Activated CD8-positive, alpha-beta memory T cell treated with anti-CD3 and anti-CD28 coated beads, Interleukin-2, amount 50 U/mL, for 4 hours (primary cell): ENCODE measurements at places on chromosomes 13 and 19.
A peak's percentile ranks its signal among the peaks of the same experiment; 100 is the strongest.

DNA sequence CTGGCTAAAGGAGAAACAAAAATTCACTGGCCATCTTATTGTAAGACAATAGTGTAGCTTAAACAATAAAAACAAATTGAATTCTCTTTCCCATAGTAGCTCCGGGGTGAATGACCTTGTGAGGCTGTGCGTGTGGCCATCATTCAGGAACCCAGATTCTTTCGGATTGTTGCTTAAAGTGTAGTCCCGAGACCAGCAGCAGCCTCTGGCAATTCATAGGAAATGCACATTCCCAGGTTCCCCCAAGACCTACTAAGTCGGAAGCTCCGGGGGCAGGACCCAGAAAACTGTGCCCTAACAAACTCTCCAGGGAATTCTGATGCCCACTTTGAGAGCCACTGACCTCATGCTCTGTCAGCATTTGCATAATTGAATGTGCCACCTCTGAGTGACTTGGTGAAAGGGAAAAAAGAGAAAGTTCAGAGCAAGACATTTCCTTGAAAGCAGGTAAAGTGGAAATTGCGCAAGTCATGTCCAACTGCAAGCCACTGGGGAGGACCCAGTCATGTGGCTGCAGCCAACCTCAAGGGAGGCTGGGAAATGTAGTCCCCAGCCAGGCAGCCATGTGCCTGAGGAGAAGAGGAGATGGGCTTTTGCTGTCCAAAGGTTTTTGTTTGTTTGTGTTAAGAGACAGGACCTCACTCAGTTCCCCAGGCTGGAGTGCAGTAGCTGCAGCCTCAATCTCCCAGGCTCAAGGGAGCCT, 50.7 kb upstream of the PNMA8B start:
- no peak for DNase-seq

GRCh38 chr13:49444524-49445395, 686 bp downstream of the SETDB2 start:
- peak; percentile 26 for DNase-seq

- DNase-seq, result no peak
These were observed 775 bp downstream of the RAX2 start for GRCh38 chr19:3771000-3771905.

DNA sequence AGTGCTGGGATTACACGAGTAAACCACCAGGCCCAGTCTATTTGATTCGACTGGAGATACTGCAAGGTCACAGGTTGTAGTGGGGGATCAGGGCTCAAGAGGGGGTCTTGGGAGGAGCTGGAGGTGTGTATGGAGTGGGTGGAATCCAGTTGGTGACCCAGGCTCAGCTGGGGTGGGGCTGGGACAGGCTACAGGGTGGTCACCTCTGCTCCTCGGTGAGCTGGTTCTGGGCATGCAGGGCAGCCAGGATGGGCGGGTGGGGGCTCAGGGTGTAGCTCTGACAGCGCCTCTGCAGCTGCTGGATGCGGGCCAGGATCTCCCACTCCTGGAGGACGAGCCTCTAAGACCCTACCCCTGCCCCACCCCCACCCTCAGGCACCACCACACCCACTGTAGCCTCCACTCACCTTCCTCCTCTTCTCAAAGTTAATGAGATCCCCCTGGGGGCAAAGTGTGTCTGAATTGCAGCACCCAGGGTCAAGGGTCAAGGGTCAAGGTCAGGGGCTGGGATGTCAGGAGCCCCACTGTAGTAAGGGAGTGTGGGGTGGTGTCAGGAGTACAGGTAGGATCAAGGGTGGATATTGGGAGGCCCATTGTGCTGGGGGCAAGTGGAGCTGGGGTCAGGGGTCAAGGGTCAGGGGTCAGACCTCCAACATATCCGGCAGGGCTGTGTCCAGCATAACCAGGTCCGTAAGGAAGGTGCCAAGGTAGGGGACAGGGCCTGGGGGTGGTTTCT, 17.1 kb downstream of the RGL3 start:
- no peak for DNase-seq

DNA sequence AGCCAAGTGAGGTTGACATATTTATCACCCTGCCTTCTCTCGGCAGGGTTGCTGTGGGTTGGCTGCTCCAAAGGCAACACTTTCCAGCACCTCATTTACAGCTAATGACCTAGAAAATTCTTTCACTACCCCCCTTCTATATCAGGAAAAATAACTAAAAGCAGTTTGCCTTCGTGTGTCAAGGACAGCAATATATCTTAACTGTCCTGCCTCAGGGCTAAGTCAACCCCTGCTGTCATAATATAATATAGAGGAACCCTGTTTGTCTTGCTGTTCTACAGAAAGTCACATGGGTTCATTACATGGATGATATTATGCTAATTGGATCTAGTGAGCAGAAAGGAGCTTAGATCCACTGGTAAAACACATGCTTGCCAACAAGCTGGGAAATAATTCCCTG, 28.1 kb upstream of the USP12 start:
- DNase-seq, result no peak

GRCh38 chr19:17255150-17255621, 9.4 kb downstream of the USHBP1 start:
- DNase-seq, result no peak

- no peak for DNase-seq
These were observed 36.1 kb upstream of the EIF3G start for GRCh38 chr19:10155839-10156238.

GRCh38 chr13:110683203-110683883, 22.6 kb downstream of the CARS2 start:
- DNase-seq, result no peak

GRCh38 chr19:18456279-18456678, 18.3 kb upstream of the ISYNA1 start:
- DNase-seq, result no peak

GRCh38 chr13:50731400-50731799, 112.1 kb downstream of the DLEU7 start:
- no peak for DNase-seq

GRCh38 chr19:45502111-45502510, 3.9 kb downstream of the PPM1N start:
- DNase-seq, result no peak

- peak; percentile 96 for DNase-seq
These were observed at the start of the genes BRME1 and CC2D1A for GRCh38 chr19:13905634-13906520. BRME1 (minus strand) TSS chr19:13906117; CDS start chr19:13904892, 1,225 bp downstream. CC2D1A (plus strand) TSS chr19:13906201; CDS start chr19:13906442, 241 bp downstream.

DNA sequence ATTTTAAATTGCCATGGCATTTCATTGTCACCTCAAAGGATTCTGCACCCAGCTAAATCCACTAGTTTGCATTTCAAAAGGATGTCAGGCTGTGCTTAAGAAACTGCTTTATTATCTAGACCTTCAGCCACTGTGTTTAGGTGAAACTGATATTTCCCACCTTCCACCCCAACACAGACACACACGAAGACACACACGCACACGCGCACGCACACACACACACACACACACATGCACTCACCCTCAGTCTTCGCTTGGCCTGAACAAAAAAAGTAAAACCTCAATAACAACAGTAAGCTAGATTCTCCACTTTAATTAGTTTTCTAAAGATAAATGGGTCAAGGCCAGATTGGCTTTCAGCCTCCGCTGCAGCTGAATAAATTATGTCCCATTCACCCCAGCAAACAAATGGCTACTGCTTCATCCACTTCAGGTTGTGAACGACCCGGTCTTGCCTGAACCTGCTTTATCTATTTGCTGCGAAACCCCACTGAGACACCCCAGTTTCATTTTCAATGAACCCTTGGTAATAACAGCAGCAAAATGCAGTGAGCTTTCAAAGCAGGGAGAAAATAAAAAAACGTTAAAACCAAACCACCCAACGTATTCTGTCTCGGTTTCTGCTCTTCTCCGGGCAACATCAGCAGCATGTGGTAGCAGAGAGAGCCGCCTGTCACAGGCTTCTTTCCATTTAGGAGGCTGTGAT, 166.8 kb downstream of the DCT start:
- DNase-seq, result no peak

DNA sequence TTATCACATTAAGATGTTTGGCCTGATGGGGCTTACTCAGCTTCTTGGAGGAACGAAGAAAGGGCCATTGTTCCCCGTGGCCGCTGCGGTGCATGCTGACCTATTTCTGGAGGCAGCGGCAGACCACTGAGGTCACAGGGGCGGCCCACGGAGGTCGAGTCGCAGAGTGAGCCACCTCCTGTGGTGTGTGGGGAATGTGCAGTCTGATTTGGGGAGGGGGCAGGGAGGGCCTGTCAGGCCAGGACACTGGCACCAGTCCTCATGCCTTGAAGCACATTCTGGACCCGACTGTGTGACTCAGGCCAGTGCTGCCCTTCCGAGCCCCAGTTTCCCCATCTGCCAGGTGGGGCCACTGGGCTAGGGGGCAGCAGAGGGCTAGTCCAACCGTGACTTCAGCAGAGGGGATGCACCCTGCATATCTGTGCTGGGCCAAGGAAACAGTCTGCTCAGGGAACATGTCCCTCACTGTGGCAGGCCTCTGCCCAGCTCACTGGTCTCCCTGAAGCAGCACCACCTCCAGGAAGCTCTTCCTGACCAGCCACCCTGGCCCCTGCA, 6.3 kb downstream of the SLC7A10 start:
- no peak for DNase-seq

DNA sequence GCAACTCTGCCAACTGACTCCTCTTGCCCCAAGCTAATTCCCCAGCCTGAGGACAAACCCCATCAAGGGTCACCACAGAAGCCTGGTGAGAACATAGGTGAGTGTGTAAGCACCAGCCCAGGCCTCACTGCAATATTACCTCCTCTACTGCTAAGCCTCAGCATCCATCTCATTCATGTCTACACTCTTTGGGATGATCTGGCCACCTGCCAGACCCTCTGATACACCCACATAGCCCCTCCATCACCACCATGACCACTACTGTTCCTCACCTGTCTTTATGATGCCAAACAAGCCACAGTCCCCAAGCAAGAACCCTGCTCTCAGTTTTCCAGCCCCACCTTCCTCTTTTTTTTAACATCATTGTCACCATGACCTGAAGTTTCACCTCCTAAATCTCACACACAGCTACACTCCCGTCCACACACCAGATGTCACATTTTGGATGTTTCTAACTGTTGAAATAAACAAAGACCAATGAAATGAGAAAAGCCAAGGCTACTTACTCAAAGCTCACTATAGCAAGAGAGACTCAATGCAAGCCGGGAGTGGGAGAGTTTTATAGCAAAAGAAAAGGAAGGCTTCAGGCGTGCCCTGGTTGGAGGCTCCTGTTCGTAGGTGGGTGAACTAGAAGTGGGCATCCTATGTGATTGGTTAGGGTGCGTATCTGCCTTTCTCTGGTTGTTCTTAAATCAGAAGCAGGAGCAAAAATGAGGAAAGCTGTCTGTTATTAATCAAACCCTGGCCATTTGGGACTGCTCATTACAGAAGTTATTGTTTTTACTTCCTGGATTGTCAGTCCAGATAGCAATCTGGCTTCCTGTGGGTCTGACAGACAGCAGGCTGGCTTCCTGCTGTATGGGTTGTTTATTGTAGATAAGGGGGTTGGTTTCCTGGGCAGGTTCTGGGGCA, 2.0 kb downstream of the ZNF792 start:
- no peak for DNase-seq

GRCh38 chr19:40262422-40262821, 22.7 kb downstream of the AKT2 start:
- no peak for DNase-seq

DNA sequence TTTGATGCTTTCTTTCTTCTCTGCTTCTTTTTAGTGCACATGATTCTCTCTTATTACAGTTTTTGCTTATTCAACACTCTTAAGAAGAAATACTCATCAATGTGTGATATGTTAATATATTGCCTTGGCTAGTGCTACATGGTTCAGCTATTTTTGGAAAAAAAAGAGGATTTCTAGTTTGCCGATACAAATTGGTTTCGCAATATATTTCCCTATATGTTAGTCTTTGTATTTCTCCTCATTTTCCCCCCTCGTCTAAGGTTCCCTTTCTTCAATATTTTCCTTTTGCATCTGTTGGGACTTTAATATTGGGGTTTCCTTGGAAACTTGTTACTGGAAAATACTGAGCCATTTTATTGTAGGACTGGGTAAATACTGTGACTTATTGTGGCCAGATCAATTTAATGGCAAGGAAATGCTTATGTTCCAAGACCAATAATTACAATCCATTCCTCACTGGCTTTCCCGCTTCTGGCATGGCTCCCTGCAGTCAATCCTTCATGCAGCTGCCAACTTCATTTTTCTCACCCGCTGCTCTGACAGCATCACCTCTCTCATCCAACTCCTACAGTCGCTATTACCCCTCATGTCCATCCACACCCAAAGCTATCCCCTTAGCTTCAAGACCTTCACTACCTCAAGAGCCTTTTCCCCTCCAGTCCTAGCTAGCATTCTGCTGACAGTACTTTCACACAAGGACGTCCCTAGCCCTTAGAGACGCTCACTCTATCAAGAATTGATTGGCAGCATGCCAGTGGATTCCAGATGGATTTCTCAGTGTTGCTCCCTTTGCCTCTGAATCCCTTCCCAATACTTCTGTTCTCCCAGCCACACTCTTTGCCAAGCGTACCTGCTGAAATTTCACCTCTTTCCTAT, 280.1 kb upstream of the TMTC4 start:
- DNase-seq, result no peak

DNA sequence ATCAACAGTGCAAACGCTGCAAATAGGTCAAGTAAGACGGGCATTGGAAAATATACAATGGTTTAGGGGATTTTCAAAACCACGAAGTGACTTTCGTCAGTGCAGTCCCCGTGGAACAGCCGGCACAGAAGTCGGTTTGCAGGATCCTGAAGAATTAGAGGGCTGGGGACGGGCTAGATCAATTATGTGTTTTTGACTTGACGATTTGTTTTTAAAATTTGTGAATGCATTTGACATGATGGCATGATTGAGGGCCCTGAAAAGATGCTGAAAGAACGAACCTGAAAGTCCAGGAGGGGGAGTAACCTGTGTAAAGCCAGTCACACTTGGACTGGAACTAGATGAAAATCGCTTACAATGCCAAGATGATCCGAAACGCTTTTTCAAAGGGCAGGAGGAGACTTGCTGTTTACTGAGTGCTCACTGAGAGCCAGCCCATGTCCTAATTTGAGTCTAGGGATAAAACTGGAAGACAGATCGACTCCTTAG, 8.9 kb upstream of the DGKH start:
- no peak for DNase-seq

DNA sequence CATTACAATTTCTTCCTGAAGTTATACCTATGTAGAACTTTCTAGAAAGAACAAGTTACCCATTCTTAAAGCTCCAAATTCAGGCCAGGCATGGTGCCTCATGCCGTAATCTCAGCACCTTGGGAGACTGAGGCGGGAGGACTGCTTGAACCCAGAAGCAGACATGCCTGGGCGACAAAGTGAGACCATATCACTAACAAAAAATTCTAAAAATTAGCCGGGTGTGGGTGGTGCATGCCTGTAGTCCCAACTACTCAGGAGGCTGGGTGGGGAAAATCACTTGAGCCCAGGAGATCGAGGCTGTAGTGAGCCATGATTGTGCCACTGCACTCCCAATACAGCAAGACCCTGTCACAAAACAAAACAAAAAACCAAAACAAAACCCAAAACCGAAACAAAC, 23.0 kb downstream of the KCNRG start:
- DNase-seq, result no peak

GRCh38 chr13:65342541-65343337, 1887.4 kb downstream of the PCDH9 start:
- DNase-seq, result no peak
